ENCODE measurements at places on chromosomes 11 and 22. TPM values are rescaled to one million over a fixed set of nuclear protein-coding genes. Genes with fewer than 3 reads are reported as not detected.
A peak's percentile ranks its signal among the peaks of the same experiment; 100 is the strongest.

DNA sequence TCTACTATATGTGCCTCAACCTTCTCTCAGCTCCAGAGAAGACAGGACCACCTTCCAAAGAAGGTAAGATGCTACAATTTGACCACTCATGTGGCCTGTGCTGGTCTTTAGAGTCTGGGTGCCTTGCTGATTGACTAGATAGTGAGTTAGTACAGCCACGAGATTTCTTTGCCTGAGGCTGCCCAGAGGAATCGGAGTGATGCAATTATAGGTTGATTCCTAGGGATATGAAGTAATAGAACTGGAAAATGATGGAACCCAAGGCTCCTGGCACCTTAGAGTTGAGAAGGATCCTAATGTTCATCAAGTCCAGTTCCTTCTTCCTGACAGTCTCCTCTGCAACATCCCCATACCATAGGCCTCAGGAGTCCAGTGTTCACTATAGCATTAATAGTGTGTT is 46.5 kb upstream of the CCDC134 start:
- no peak overlapping the region for H3K4me3 ChIP-seq
- peaks cover 3% of the 10 kb centered on the region for H3K27me3 ChIP-seq
- H3K27ac ChIP-seq = no peak overlapping the region
- no peaks in the 10 kb centered on the region for H3K36me3 ChIP-seq
- peaks cover 10% of the 10 kb centered on the region for H3K4me1 ChIP-seq
- DNase-seq = no peak

DNA sequence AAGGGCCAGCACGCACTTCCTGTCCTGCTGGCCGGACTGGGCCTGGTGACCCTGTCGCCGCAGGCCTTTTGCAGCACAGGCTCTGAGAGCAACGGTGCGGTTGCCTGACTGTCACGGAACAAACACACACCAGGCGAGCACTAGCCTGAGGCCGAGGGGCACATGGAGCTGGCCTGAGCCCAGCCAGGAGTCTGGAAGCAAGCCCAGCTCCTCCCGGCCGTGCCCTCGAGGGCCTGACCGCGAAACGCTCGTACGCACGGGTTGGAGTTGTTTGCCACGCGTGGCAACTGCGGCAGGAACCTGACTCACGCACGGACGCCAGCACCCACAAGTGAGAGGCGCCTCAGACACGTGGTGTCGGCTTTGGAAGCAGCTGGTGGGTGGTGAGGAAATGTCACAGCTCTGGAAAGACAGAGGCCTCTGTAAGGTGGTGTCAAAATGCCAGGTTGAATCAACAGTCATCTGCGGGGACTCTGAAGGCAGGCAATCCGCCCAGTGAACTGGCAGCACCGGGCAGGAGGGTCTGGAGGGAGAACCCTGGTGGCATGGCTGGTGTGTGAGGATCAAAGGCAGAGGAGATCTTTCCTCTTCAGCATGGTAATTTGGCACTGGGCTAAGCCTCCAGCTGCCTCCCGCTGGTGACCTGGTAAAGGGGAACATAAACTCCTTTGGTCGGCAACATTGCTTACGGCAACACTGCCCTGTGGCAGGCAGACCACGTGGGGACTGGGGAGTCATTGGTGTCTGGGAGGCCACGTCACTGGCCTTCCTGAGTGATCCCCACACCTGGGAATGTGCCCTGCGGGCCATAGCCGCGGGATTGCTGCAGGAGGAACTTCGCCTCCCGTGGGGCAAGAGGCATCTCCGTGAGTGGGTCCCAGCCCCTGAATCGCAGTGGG is 15.3 kb upstream of the IL17REL start:
- peak overlapping the region; percentile 61 for H3K27ac ChIP-seq
- no peaks in the 10 kb centered on the region for H3K4me1 ChIP-seq
- H3K27me3 ChIP-seq = peaks cover 5% of the 10 kb centered on the region
- DNase-seq = peak; percentile 46

Gene PHOX2A
- not detected for polyA plus RNA-seq

DNA sequence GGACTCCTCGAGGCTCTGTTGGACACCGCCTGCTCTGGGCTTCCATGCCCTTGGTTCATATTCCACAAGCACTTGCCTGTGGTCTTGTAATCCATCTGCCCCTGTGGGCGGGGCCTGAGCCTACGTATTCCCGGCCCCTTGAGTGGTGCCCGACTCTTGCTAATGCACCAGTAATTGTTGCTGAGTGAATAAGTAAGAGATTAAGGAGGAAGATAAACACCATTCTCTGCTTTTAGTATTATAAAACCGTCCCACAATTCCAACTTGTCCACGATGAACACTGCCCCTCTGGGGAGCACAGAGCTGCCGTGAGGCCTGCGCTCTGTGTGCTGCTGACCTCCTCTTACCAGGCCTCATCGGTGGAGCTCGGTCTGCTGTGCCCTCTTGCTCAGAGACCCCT is 50.3 kb downstream of the MICAL2 start:
- peaks cover 16% of the 10 kb centered on the region for H3K4me1 ChIP-seq
- H3K27ac ChIP-seq = peak overlapping the region; percentile 17
- no peak overlapping the region for H3K4me3 ChIP-seq
- no peak for DNase-seq
- peaks cover 3% of the 10 kb centered on the region for H3K27me3 ChIP-seq
- peaks cover 6% of the 10 kb centered on the region for H3K36me3 ChIP-seq

GRCh38 chr22:42951093-42951710 is 63.7 kb downstream of the PACSIN2 start:
- no peak for DNase-seq
- H3K4me1 ChIP-seq = peaks cover 36% of the 10 kb centered on the region
- no peaks in the 10 kb centered on the region for H3K36me3 ChIP-seq
- H3K27me3 ChIP-seq = no peaks in the 10 kb centered on the region
- H3K4me3 ChIP-seq = no peak overlapping the region

GRCh38 chr11:74460065-74460464 is 7.3 kb downstream of the KCNE3 start:
- no peak overlapping the region for H3K27ac ChIP-seq

Measured in immature natural killer cell (primary cell).